Renal cortical epithelial cell (primary cell): ENCODE measurements at places on chromosomes 11 and 22. TPM values are rescaled to one million over a fixed set of nuclear protein-coding genes. Genes with fewer than 3 reads are reported as not detected.

THAP7 gene
- total RNA-seq: 11.4 and 16.3 TPM in 2 replicates

ALX4 gene
- not detected in 2 replicates for total RNA-seq

DNAJB13 gene
- total RNA-seq: 0.35 and 1.4 TPM in 2 replicates

YAP1 gene
- total RNA-seq: 98.1 and 219 TPM in 2 replicates

IGSF9B gene
- total RNA-seq: 2.0 TPM in 1 of 2 replicates, not detected in the other

KDM4D gene
- 0.94 and 1.6 TPM in 2 replicates for total RNA-seq

PLEKHA7 gene
- 6.4 and 22.2 TPM in 2 replicates for total RNA-seq

NPTXR gene
- total RNA-seq: 0.87 and 24.7 TPM in 2 replicates

UBQLN3 gene
- 0.05 TPM in 1 of 2 replicates, not detected in the other for total RNA-seq

DGCR8 gene
- total RNA-seq: 15.3 and 36.6 TPM in 2 replicates

SYNGR1 gene
- 11.9 TPM in 1 of 2 replicates, not detected in the other for total RNA-seq

ZFPL1 gene
- total RNA-seq: 23.1 and 30.2 TPM in 2 replicates

DNA sequence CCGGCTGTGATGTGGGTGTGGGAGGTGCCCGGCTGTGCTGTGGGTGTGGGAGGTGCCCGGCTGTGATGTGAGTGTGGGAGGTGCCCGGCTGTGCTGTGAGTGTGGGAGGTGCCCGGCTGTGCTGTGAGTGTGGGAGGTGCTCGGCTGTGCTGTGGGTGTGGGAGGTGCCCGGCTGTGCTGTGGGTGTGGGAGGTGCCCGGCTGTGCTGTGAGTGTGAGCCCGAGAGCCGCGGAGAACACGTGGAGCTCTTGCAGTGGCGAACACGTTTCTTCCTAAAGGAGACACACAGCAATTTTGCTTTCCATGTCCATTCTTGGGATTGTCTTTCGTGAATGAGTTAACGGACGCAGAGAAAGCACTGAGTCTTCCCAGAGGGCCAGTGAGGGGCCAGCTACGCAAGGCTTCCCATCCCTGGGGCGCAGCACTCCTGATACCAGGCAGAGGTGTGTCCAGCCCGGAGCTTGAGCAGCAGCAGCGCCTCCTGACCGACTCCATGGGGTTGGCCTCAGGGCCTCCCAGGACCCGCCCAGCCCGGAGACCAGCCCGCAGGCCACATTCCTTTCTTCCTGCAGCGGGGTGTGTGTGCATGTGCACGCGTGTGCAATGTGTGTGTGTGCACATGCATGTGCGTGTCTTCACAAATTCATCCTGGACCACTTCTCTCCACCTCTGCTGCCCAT, 245.0 kb upstream of the B3GAT1 start:
- DNase-seq: no peak

GRCh38 chr11:117058761-117059261, 39.4 kb downstream of the SIK3 start:
- DNase-seq: no peak

- DNase-seq: no peak
Measured at GRCh38 chr11:117563556-117563955, 233.5 kb downstream of the DSCAML1 start.

- peak; percentile 54 for DNase-seq
Measured at GRCh38 chr11:100397401-100397800, 289.7 kb upstream of the ARHGAP42 start.

DNA sequence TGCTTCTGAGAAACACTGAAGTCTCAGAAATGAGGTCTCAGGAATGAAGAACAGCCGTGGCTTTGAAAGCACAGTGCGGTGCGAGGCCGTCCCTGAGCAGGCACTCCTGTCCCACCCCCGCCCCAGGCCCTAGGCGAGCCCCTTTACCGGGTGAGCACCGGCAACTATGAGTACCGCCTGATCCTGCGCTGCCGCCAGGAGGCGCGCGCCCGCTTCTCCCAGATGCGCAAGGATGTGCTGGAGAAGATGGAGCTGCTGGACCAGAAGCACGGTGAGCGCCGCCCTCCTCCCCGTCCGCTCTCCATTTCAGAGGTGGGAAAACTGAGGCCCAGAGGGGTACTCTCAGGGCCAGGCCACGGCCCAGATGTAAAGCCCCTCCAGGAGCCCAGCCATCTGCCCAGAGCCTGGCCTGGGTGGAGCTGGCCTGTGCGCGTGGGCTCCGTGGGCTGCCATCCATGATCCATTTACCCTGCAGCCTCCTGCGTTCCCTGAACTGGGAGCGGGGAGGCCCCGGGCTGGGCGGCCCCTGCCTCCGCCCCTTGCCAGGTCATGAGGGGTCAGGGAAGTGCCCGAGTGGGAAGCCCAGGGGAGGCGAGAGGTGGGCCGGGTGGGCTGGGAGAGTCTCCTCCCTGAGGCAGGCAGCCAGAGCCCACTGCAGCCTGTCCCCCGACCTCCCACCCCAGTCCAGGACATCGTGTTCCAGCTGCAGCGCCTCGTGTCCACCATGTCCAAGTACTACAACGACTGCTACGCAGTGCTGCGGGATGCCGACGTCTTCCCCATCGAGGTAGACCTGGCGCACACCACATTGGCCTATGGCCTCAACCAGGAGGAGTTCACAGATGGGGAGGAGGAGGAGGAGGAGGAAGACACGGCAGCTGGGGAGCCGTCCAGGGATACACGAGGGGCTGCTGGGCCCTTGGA, 9.5 kb downstream of the SLC16A8 start:
- no peak for DNase-seq

DNA sequence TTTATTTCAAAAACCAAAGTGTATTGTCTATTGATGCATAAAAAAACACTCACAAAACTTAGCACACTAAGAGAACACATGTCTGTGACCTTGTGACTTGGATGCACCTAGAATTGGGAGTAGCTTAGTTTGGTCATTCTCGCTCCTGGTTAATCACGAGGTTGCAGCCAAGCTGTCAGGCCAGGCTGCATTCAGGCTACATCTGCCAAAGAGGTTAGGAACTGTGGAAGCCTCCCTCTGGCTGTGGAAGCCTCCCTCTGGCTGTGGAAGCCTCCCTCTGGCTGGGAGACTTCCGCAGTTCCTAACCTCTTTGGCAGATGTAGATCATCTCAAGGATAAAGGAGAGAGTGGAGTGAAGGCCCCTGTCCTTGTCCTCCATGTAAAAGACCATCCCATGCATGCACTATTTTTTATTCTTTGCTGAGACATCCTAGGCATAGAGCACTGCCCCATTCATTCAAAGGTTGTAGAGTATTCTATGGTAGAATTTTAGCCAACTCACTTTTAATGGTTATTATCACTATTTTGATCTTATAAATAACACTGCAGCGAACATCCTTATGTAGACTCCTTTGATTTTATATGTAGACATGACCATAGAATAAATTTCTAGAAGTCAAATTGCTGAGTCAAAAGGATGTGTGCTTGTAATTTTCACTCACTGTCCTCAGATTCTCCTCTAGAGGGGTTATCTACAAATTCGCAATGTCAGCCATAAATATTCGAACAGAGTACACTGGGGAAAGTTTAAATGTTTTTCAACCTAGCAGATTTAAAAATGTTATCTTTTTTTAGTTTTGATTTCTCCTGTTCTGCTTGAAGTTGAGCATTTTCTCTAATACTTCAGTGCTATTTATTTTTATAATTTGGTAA, 63.0 kb upstream of the IGLL5 start:
- DNase-seq: no peak

GRCh38 chr11:117026593-117027330, 71.5 kb downstream of the SIK3 start:
- peak; percentile 87 for DNase-seq

DNA sequence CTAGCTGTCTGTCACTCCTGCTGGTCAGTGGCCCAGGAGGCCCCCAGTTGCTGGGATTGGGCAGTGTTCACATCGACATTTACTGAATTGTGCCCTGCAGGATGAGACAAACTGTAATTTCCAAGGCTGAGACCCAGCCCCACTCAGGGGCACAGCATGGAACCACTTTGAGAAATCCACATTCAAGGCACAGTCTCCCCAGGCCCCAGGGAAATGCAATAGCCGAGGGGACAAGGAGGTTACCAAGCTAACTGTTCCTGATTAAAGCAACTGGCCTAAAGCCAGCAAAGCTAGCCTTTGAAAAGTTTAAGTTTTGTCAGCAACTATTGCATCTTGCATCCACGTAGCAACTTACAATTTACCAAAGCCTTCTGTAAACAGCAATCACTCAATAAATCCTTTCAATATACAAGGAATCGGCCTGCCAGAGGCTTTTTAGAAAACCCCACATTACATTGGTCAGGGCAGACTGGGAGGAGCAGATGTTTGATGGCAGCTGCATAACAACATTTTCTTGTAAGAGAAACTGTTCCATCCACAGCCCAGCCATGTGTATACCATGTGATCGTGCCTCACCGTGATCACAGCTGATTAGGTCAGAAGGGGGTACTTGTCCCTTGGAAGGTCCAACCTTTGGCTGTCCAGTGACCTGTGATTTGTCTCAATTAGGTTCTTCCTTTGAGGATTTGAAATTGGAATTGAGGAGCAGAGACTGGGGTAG, 103.9 kb downstream of the TENM4 start:
- no peak for DNase-seq

GRCh38 chr11:112718483-112718882, 242.7 kb upstream of the NCAM1 start:
- no peak for DNase-seq

GRCh38 chr11:120536797-120537169, 25.2 kb downstream of the GRIK4 start:
- no peak for DNase-seq

- no peak for DNase-seq
Measured at GRCh38 chr22:32336121-32336603, 21.5 kb upstream of the RFPL3 start.

DNA sequence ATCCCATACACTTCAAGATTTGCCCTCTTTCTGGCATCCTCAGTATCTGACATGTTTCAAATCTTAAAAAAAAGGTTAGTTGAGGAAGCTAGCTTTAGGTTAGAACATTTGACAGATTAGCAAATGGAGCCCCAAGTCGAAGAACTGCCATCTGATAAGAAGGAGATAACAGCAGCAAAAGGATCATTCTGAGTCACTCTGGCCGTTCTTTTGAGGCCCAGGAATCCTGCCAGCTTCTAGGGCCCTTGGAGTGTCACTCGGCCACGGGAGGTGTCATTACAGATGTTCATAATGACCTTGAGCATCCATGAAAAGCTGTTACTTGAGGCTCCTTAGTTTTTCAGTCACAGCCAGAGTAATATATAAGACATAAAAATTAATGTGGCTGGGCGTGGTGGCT, 132.1 kb upstream of the RASSF10 start:
- no peak for DNase-seq

- DNase-seq: no peak
Measured at GRCh38 chr11:15379483-15379882, 264.8 kb downstream of the INSC start.

DNA sequence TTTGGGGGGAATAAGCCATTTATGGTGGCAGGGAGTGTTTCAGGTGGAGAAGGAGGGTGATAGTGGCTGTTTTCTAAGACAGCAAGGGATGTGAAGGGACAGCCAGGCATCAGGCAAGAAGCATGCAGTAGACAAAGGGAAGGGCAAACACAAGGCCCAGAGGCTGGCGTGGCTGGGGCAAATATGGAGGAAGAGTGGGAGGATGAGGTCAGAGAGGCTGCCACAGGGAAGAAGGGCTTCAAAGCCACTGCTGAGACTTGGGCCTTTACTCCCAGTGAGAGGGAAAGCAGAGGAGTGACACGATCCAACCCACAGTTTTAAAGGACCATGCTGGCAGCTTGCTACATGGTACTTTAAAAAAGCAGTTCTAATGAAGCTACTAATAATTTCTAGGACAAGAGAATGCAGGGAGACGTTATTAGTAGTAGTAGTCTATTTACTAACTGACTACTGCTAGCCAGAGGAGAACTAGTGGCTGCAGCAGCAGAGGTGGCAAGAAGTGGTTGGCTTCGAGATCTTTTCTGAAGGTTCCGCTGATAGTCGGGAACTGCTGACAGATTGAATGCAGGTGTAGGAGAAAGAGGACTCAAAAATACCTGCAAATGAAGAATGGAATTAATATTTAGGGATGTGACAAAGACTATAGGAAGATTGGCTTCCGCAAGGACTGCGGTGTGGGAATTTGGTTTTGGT, 13.7 kb downstream of the KMT5B start:
- DNase-seq: no peak

DNA sequence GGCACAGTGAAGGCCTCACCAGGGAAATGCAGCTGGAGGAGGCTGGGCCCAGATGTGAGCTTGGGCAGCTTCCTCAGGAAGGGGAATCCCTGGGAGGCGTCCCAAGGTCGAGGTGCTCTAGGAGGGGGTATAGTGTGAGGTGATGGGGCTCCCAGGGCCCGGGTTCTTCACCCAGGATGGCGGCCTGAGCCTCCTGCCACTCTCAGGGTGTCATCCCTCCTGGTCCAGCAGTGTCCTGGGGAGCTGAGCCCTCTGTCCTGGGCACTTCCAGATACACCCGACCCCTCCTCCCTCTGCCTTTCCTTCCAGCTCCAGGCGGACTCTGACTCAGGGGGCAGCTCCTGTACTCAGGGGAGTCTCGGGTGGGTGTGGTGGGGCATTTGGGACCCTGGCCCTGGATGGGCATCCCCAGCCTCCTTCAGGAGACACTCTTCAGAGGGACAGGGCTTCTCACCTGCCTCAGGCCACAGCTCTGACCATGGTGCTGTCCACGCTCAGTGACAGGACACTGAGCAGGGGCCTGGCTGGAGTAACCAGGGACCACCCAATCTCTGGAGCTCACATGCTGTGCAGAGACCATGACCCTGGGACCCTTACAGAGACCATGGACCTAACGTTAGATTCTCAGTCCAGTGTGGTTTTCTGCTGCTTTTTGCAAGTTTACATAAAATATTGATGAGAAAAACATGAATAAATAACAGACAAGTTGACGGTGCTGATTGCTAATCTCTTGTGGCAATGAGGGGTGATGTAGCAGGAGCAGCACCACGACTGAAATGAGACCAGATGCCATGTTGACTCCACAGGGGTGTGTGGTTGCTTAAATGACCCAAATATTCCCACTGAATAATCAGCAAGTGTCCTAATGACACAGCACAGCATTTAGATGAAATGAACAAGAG, 101.9 kb downstream of the GGTLC2 start:
- DNase-seq: no peak

- DNase-seq: no peak
Measured at GRCh38 chr11:128786507-128786906, 80.6 kb downstream of the KCNJ1 start.

DNA sequence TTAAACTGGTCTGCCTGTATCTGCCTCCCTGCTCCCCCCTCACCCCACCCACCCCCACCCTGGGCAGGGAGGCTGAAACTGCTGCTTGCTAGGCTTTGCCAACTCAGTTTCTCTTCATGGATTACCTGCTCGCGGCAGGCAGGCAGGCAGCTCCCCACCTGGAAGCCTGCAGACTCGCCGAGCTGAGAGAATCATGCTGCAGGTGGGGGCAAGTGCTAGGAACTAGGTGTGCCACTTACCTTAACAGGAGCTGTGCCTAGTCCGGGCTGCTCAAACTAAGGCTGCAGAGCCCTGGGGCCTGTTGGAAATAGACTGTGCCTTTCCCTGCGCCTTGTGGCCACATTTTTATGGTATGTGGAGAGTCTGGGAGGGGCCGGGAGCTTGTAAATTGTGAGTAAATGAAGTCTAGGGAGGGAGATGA, 30.3 kb downstream of the MARK2 start:
- DNase-seq: no peak

- no peak for DNase-seq
Measured at GRCh38 chr11:346529-346928, 22.8 kb upstream of the B4GALNT4 start.

GRCh38 chr22:38570779-38571364, 889 bp upstream of the DMC1 start:
- peak; percentile 29 for DNase-seq

- peak; percentile 19 for DNase-seq
Measured at GRCh38 chr11:119585043-119585781, 143.8 kb downstream of the NECTIN1 start.

- peak; percentile 50 for DNase-seq
Measured at GRCh38 chr11:3091846-3092602, 34.8 kb upstream of the CARS1 start.

GRCh38 chr11:41289408-41289807, 170.0 kb downstream of the LRRC4C start:
- DNase-seq: no peak

GRCh38 chr11:118434553-118435289, 1.6 kb upstream of the KMT2A start:
- DNase-seq: no peak
